GM19239 (cell line): ENCODE measurements at places on chromosomes 12 and 14.
A peak's percentile ranks its signal among the peaks of the same experiment; 100 is the strongest.

DNA sequence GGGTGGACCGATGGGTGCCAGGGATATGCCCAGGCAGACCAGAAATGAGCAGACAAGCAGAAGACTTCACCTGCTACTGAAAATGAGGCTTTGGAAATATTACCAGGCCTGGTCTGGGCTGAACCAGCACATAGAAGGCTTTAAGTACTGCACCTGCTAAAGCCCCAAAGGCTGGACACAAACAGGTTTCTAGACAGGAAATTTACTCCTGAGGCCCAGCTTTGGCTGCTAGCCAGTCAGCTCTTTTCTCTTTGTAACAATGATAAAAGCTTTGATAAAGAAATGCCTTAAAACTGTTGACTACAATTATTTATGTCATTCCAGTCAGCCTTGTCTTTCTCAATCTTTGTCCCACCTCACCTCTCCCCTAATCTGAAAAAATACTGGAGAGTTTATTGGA, 228.9 kb upstream of the EGLN3 start:
- DNase-seq = no peak

GRCh38 chr14:53432378-53432802, 279.3 kb upstream of the DDHD1 start:
- DNase-seq = peak; percentile 28

DNA sequence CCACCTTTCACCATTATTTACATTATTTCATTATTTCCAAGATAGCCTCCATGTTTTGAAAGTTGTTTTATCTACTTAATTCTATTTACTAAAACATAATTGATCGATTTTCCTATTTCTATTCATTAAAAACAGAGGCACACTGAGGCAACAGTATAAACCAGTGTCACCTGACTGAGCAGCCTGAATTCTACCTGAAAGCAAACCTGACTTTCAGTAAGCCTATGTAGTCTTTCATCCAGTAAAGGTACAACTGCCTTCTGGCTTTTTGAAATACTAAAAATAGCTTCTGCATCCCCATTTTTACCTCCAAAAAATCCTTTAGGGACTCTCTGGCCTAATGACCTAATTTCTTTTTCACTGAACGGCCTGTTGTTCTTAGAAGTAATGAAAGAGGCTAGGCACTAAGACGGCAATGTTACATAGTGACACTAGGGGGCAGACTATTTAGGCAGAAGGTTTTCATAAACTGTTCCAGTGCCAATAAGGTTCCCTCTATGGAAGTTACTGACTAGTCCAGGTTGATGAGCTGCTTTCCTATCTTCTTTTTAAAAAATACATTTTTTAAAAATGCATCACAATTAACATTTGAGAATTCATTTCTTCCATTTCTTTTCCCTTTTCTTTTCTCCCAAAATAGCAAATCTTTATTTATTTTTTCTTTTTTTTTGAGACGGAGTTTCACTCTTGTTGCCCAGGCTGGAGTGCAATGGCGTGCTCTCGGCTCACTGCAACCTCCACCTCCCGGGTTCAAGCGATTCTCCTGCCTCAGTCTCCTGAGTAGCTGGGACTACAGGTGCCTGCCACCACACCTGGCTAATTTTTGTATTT, 17.5 kb downstream of the ANAPC5 start:
- peak; percentile 48 for DNase-seq

- DNase-seq = no peak
Observed at GRCh38 chr14:50928002-50928635, 16.2 kb downstream of the PYGL start.

GRCh38 chr12:100375038-100375735, 18.3 kb downstream of the SLC17A8 start:
- no peak for DNase-seq

DNA sequence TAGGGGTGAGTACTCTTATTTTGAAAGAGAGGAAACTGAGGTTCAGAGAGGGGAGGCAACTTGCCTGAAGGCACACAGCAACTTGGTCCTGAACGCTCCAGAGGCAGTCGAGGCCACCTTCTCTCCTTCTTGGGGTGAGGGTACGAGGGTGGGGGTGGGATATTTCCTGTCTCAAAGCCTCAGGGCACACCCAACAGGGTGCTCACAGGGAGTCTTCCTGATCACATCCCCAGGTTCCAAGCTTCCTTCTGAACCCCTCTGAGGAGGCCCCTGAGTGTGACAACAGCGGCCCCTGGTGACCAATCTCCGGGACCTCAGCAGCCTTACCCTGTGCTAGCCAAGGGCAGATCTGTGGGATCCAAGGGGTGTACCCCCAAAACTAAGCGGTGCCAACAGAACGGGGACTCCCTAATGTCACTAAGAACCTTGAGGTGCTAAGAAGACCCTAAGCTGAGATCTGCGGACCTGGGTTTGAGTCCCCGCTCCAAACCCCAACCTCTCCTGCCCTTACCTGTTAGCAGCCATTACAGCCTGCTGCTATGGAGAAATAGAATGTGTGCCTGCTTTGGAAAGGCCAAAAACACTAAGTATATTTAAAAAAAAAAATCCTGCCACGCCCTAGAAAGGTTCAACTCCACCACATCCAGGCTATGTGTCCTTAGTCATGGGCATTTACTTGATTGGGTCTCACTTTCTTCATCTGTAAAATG, 57.9 kb downstream of the TRPV4 start:
- DNase-seq = peak; percentile 70

DNA sequence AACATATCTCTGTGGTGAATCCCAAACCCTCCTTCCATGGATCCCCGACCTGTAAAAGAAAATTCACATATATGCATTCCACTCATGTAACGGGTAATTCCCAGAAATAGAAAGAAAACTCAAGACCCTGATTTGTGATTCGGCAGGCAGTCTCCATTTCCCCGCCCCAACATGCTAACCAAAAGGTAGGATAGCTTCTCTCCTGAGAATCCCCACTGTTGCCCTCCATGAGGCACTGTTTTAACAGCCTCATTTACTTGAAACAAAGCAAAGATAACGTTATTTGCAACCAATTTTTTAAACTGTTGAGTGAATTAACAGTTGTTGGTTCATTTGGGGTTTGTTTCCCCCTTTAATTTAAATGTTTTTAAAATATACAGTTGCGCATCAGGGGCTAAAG, 774 bp upstream of the SLC2A13 start:
- DNase-seq = no peak

GRCh38 chr14:31229638-31230572, 22.3 kb upstream of the HECTD1 start:
- DNase-seq = no peak

- DNase-seq = no peak
Observed at GRCh38 chr14:55585854-55586253, 5.8 kb downstream of the KTN1 start.

GRCh38 chr12:93173178-93173957, 204.4 kb upstream of the NUDT4 start:
- DNase-seq = no peak

DNA sequence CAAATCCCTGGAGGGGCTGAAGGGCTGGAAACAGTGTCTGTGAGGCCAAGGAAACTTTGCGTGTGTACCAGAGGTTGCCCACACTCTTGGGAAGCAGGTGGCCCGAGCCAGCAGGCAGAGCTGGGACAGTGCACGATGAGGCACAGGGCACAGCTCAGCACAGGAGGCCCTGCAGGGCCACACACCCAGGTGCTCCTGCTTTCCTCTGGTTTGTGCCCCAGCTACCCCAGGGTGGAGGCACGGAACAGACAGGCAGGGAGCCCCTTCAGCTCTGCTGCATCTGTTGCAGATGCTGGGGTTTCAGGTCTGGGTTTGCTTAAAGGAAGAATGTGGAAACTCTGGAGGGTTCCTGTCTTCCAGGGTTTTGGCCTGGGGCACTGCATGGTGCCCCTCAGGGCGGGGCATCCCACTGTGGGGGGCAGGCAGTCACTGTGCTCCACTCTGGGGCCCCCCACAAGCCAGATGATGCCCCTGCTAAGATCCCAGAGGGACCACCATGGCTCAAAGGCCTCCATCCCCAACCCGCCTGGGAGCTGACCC, 8.6 kb downstream of the TMEM179 start:
- DNase-seq = no peak

GRCh38 chr12:23282701-23283100, 657.7 kb downstream of the ETNK1 start:
- DNase-seq = no peak

DNA sequence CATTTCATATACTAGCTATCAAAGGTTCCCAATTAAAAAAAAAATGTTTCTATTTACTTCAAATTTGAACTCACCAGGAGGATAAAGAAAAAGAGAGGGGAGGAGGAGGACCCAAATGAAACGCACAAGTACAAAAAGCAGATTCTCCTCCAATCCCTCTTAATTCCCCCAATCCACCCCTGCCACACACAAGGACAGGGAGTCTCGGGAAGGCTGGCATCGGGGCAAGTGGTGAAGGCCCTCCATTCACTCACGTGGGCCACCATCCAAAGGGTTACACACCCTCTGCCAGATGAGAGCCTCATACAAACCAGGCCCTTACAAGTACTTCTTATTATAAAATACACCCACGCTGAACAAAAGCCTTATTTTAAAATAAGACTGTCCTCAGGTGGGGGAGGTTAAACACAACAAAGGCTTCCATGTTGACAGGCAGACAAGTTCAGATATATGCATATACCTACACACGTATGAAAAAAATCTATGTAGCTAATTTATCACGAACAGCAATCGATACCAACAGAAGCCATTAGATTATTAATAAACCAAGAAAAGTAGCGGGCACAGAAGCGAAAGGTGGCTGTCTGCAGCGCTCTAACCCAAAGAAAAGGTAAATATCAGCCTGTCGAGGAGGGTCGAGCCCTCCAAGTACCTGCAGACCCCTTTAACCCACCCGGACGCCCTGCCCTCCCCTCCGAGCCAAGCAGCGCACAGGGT, 1.5 kb downstream of the ATP2B1 start:
- no peak for DNase-seq
